ENCODE measurements at places on chromosomes 2 and 18. TPM values are rescaled to one million over a fixed set of nuclear protein-coding genes. Genes with fewer than 3 reads are reported as not detected.

Gene DCDC2C
- not detected for total RNA-seq

Gene ANKRD30BL
- total RNA-seq: not detected

Gene PRKAG3
- total RNA-seq: not detected

Gene CXCR1
- not detected for total RNA-seq

Gene MBP
- 1.0 TPM for total RNA-seq

Gene COLEC12
- 0.32 TPM for total RNA-seq

Gene CCDC74B
- 24.8 TPM for total RNA-seq

Gene FAM228A
- not detected for total RNA-seq

Gene FAM110C
- total RNA-seq: not detected

Gene CCDC195
- total RNA-seq: not detected

Gene G6PC2
- not detected for total RNA-seq

Gene FN1
- total RNA-seq: 3,000 TPM

Gene VWC2L
- total RNA-seq: not detected

Gene FOXD4L1
- total RNA-seq: not detected

Gene CHST9
- not detected for total RNA-seq

Gene EPAS1
- total RNA-seq: 14.8 TPM

Gene PRSS56
- 0.40 TPM for total RNA-seq

All from LHCN-M2 (cell line).